ENCODE measurements at places on chromosomes 11 and 22.

- no peak for DNase-seq
Observed at GRCh38 chr11:111635706-111636045, 33.4 kb downstream of the SIK2 start.

- no peak for DNase-seq
Observed at GRCh38 chr22:34763496-34763895, 302.5 kb upstream of the ISX start.

- peak; percentile 3 for DNase-seq
Observed at GRCh38 chr11:123454060-123454651, 24.1 kb downstream of the GRAMD1B start.

GRCh38 chr11:86669424-86669823, 3.0 kb downstream of the ME3 start:
- no peak for DNase-seq

GRCh38 chr22:47107431-47107830, 345.0 kb downstream of the TBC1D22A start:
- DNase-seq = peak; percentile 8

GRCh38 chr11:38438091-38438490, 1840.1 kb upstream of the RAG2 start:
- DNase-seq = no peak

GRCh38 chr11:43852057-43852636, 28.5 kb upstream of the ALKBH3 start:
- peak; percentile 23 for DNase-seq

- DNase-seq = no peak
Observed at GRCh38 chr11:77866336-77866735, 45.4 kb downstream of the AAMDC start.

GRCh38 chr11:94968334-94968958, 4.9 kb downstream of the CWC15 start:
- DNase-seq = peak; percentile 7

DNA sequence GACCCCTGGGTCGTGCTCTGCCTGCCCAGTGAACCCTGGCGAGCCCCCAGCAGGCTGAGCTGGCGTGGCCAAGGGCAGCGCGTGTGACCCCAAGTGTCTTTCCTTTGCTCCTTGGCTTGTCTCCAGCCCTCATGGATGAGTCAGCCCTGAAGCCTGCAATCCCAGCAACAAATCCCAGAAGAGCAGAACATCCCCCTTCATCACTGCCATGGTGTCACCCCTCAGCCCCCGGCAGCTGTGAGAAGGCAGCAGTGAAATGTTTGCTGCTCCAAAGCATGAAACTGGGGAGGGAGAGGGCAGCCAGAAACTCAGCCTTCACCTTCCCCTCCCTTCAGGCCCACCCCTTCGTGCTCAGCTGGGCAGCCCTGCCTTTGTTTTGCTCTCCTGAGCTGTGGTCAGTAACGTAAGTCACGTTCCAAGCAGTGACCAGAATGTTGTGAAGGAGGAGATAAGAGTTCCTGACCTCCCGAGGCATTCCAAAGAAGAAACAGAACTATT, 29.8 kb downstream of the ADAMTS15 start:
- peak; percentile 36 for DNase-seq

GRCh38 chr11:78138694-78139421, 568 bp downstream of the ALG8 start:
- peak; percentile 25 for DNase-seq

- no peak for DNase-seq
Observed at GRCh38 chr11:11444027-11444803, 91.2 kb upstream of the CSNK2A3 start.

GRCh38 chr11:66172146-66172545, 96.3 kb upstream of the RAB1B start:
- DNase-seq = no peak

GRCh38 chr11:11740073-11740702, 101.6 kb upstream of the USP47 start:
- no peak for DNase-seq

- no peak for DNase-seq
Observed at GRCh38 chr11:77236901-77237300, 64.6 kb downstream of the GDPD4 start.

- DNase-seq = no peak
Observed at GRCh38 chr22:31106731-31107177, 614 bp downstream of the SELENOM start.

DNA sequence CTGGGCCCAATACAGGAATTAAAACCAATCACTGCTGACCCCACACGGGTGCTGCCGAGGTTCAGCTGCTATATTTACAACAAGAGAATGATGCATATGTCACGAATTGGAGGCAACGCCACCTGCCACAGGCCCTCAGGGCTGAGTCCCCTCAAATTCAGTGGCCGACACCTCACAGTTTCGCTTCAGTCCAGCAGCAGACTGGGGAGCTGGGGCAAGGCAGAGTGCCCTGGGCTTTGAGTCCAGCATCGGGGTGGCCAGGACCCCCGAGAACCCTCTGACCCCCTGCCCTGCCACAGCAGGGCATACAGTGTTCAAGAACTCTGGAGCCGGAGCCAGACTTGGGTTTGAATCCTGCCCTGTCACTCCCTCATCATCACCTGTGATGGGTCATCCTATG, 247.2 kb downstream of the CTTN start:
- no peak for DNase-seq

DNA sequence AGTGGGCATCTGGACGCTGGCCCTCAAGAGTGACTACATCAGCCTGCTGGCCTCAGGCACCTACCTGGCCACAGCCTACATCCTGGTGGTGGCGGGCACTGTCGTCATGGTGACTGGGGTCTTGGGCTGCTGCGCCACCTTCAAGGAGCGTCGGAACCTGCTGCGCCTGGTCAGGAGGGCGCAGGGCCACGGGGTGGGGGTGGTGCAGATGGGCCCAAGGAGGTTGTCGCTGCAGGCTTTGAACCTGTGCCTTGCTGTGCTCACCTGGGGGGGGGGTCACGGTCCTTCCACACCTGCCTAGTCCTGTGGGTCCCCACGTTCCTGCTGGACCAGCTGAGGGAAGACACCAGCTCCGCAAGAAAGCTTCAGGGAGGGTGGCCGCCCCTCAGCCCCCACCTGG, 3.5 kb downstream of the CD151 start:
- no peak for DNase-seq

DNA sequence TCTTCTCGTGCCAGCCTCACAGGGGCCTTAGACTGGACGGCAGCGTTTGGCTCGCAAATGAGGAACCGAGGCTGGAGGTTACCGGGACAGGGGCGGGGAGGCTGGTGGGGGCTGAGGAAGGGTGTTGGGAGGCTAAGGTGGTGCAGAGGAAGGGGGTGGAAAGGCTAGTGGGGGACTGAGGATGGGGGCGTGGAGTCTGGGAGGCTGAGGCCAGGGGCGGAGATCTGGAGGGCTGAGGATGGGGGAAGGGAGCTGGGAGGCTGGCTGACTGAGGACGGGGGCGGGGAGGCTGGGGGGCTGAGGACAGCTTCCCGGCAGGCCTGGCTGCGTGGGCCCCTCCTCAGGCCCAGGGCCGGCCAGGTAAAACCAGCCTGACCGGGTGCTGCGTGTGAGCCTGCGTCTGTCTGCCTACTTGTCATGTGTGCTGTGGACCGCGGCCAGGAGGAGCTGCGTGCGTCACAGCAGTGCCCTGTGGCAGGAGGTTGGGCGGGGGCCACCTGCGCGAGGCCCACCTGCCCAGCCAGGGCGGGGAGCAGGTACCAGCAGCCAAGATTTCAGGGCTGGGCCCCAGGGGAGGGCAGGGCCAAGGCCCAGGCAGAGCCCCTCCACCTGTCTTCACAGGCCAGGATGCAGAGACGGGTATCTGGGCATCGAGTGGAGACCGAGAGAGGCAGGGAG, 9.4 kb upstream of the PIM3 start:
- DNase-seq = no peak

- no peak for DNase-seq
Observed at GRCh38 chr11:16786131-16786530, 47.7 kb downstream of the C11orf58 start.

DNA sequence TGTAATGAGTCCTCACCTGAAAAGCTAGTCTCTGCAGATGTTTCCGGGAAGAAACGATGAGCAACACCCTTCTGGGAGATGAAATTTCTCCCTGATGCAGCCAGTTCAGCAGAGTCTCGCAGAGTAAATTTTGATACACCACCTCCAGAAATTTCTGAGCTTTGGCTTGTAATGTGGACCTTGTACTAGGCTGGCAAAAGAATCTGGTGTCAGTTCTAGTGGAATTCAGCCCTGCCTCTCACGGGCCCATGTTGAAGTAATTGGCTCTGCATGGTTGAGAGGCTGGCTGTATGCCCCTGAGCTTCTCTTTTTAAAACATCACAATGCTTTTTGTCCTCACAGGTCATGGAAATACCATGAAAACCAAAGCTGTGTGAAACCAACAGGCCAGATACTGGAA, at the start of gene GLYAT:
TSS of gene GLYAT (minus strand) at position 125 of the 400 bp plus-strand sequence. CDS start 7,447 bp downstream, outside the sequence.
- no peak for DNase-seq

GRCh38 chr11:12469451-12469850, 92.1 kb downstream of the PARVA start:
- DNase-seq = no peak

- DNase-seq = no peak
Observed at GRCh38 chr22:43826142-43827002, 14.3 kb upstream of the EFCAB6 start.

DNA sequence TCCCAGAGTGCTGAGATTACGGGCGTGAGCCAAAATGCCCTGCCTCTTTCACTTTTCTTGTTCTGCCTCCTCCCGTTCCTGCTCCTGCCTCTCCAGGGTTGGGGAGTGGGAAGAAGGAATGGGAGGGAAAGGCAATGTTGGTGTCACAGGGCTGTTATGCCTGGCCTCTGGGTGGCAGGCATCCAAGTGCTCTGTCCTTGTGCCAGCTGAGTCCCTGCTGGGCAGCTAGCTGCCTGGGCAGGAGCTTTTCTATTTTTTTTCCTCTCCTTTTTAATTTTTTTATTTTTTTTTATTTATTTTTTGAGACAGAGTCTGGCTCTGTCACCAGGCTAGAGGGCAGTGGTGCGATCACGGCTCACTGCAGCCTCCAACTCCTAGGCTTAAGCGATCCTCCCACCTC, 4.1 kb upstream of the SAC3D1 start:
- no peak for DNase-seq

GRCh38 chr11:4140067-4140636, 45.6 kb downstream of the RRM1 start:
- no peak for DNase-seq

- peak; percentile 85 for DNase-seq
Observed at GRCh38 chr11:66970807-66971442, 4.2 kb upstream of the C11orf86 start.

GRCh38 chr11:85154294-85154693, 472.9 kb downstream of the DLG2 start:
- no peak for DNase-seq

- DNase-seq = no peak
Observed at GRCh38 chr11:18239655-18240054, 3.1 kb upstream of the SAA4 start.

- DNase-seq = no peak
Observed at GRCh38 chr11:11435635-11436034, 82.6 kb upstream of the CSNK2A3 start.

DNA sequence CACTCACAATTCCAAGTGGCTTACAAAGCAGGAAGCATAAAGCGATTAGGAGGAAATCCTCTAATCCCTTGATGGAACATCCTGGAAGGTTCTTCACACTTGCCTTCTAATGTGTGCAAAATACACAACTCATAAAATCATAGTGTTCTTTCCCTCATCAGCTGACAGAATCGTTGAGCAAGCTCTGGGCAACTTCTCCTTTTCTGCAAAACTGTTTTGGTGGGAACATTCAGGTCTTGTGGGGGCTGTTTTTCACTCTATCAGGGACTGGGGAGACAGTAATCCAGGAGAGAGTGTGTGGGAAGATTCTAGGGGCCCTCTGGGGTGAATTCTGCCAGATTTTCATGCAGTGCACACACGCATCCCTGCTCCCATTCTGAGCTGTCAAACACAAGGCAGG, 53.2 kb downstream of the IRAG1 start:
- no peak for DNase-seq

- DNase-seq = no peak
Observed at GRCh38 chr11:96203567-96204365, 139.2 kb downstream of the MAML2 start.

GRCh38 chr11:112321501-112322172, 61.0 kb upstream of the PLET1 start:
- peak; percentile 94 for DNase-seq

DNA sequence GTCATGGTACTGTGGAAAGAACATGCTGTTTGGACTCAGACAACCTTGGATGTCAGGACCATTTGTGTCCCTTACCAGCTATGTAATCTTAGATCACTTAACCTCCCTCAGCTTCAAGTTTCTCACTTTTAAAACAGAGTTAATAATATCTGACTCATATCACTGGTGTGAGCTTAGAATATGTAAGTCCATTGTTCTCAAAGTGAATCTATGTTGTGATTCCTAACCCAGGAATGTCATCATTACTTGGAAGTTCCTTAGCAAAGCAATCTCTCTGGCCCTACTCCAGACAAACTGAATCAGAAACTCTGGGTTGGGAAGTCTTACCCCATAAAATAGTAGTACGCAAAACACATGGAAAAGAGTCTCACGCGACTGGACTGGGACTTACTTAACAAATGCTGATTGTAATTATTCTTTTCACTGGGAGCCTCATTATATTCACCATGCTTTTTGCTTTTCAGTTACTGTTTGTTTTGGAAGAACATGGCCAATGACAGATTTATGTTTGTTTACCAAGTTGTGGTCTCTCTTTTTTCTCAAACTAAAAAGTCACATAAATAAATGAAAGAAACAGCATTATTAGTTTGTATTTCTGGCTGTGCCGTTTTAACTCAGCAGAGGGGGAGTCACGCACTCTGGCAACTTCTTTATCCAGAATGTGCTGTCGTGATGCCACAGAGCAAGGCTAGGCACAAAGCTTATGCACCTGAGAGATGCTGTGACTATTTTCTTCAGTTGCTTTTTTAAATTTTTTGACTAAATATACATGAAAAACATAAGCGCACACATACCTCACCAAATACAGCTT, 217.7 kb upstream of the CTSC start:
- peak; percentile 72 for DNase-seq

- DNase-seq = no peak
Observed at GRCh38 chr11:115929618-115930129, 425.5 kb upstream of the CADM1 start.

DNA sequence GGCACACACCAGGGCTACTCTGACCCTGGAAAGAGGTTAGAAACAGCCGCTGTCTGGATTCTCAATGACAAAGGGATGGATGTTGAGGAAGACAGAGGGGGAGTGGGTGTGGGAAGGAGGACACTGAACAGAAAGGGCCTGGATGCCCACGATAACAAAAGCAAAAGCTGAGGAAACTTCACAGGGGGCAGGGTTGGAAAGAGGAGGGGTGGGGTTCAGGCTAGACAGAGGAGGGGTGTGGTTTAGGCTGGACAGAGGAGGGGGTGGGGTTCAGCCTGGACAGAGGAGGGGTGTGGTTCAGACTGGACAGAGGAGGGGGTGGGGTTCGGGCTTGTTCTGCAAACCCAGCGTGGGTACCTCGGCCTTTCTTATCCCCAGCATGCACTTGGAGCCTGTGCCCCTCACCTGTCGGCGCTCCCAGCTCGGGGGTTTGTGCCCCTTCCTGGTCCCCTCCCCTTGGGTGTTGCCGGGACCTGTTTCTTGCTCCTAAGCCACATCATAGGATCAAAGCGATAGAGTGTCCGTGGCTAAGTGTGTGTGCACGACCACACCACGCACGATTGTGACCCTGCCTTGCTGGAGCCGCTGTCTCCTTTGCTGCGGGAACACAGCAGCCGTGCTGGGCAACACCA, 75.6 kb downstream of the BRD1 start:
- DNase-seq = no peak

- DNase-seq = no peak
Observed at GRCh38 chr11:44823868-44824267, 97.1 kb downstream of the TSPAN18 start.

GRCh38 chr22:26213826-26214225, 44.6 kb downstream of the SEZ6L start:
- no peak for DNase-seq

- DNase-seq = no peak
Observed at GRCh38 chr11:42598341-42598740, 713.5 kb upstream of the API5 start.

- DNase-seq = no peak
Observed at GRCh38 chr11:9739123-9739900, 75.4 kb downstream of the SWAP70 start.

All from LoVo (cell line).